ENCODE measurements at places on chromosomes 5 and 9.

GRCh38 chr5:80654054-80654390 lies 430 bp upstream of the MSH3 start:
- DNase-seq: peak; percentile 15

DNA sequence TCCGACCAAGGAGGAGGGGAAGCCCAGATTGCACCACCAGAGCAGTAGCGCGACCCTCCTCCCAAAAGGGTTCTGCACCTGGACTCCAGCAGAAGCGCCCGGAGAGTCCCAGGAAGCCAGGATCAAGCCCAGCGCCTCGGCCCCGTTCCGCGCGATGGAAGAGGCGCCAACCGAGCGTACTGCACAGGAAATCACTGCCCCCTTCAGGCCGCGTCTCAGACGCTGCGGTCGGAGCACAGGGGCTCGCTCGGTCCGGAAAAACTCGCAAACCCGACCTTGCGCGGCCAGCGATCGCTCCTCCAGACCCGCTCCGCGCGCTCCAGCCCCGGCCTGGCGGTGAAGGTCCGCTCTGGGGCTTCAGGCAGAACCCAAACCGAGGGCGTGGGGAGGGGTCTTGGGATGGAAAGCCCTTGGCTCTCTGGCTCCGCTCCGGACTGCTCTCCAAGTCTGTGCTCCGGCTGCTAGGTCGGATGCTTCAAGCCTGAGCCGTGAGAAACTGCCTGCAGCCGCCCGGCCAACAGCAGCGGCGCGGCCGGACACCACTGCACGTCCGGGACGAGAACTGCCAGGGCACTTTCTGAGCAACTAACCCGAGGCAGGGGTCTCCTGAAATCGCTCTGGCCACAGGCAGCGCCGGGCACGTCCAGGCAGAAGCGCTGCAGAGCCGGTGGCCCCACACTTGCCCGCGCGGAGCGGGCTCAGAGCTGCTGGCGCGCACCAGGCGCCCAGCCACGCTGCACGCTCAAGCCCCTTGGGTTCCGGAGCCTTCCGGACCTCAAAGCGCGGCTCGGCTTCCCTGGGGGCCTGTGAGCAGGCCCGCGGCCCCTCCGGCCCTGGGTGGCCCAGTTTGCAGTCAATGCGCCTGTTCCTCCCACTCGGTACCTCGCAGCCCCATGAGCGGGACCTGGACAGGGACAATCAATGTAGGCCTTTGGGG lies 1.3 kb downstream of the GABBR2 start:
- DNase-seq: peak; percentile 69

GRCh38 chr5:112059579-112060135 lies 302.7 kb upstream of the NREP start:
- no peak for DNase-seq

DNA sequence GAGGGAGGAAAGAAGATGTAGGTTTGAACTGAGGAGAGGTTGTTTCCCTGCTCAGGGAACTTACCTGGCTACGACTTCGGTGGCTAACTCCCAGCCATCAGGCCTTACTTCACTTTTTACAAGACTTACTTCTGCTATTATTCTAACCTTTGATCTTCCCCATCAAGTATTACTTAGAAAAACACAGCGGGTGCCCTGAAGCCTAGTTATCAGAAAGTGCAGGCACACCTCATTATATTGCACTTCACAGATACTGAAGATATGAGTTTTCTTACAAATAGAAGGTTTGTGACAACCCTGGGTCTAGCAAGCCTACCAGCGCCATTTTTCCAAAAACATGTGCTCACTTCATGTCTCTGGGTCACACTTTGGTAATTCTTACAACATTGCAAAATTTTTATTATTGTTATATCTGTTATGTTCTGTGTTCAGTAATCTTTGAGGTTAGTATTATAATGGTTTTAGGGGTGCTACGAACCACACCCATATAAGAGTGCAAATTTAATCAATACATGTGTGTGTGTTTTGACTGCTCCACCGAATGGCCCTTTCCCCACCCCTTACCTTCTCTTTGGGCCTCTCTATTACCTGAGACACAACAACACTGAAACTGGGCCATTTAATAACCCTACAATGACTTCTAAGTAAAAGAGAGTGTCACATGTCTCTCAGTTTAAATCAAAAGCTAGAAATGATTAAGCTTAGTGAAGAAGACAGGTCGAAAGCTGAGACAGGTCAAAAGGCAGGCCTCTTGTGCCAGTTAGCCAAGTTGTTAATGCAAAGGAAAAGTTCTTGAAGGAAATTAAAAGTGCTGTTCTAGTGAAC lies 2102.7 kb upstream of the WWC1 start:
- no peak for DNase-seq

DNA sequence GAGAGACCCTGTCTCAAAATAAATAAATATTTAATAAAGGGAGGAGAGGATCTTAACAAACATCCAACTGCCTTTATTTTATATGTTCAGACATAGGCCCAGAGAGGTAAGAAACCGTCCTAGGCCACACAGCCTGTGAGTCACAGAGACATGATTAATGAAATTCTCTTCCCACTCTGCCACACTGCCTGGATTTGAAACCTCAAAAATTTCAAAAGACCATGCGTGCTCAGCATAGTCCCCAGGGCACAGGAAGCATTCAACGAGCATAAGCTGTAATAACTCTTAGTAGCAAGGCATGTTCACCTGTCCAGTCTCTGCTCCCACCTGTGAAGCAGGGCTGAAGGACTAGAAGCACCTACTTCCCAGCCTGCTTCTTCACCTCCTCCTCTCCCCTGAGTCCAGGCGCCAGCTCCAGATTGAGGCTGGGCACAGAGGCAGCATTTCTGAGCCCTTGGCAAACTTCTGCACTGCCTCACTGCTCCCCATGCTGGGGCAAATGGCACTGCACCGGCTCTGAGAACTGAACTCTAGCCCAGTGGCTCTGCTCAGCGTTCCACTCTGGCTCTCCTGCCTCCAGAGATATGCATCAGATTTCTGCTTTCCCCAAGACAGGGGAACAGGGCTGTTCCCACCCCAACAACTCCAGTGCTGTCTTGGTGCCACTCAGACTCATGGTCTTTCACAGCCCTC lies 1.1 kb downstream of the FAT2 start:
- no peak for DNase-seq

- no peak for DNase-seq
Measured at GRCh38 chr9:99012957-99013512, 69.3 kb downstream of the COL15A1 start.

DNA sequence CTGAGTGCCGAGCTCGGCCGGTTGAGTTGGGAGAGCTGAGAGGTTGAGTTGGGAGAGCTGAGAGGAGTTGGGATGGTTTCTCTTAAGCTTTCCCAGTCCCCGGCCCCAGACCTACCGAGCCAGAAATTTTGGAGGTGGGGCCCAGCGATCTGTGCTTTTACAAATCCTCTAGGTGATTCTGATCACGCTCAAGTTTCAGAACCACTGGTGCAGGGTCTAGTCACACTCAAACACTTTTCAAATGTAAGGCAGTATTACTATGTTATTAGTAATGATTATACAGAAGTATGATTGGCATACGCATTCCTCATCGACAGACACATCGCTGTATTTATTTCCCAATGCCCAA lies 256 bp upstream of the CLINT1 start:
- no peak for DNase-seq

DNA sequence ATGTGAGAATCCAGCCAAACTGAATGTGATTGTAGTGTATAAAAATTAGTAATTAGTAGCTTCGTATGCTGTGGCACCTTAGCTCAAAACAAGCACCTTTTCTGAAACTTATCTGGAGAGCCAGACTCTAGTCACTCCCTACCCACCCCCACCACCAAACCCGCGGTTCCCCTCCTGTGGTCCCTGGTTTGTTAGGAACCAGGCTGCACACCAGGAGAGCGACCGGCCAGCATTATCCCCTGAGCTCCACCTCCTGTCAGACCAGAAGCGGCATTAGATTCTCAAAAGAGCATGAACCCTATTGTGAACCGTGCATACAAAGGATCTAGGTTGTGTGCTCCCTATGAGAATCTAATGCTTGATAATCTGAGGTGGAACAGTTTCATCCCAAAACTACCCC lies 498.6 kb downstream of the CHSY3 start:
- no peak for DNase-seq

DNA sequence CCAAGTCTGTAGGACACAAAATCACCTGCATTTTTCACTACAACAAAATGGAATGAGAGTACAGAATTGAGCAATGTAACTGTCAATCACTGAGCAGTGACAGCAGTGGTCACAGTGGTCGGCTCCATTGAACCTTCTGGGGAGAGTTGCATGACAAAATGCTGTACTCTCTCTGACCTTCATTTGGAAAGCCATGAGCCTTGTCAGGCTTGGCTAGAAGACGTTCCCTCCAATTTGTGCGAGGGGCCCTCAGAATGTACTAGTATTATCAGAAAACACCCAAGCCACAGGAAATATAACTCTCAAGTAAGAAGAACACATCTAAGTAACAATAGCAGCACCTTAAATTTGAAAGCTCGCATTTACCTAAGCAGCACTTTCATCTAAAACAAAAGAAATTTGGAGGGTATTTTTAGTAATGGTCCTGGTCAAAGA lies 425.6 kb upstream of the MEF2C start:
- peak; percentile 19 for DNase-seq
